ENCODE measurements at places on chromosomes 4 and X.
A peak's percentile ranks its signal among the peaks of the same experiment; 100 is the strongest.

DNA sequence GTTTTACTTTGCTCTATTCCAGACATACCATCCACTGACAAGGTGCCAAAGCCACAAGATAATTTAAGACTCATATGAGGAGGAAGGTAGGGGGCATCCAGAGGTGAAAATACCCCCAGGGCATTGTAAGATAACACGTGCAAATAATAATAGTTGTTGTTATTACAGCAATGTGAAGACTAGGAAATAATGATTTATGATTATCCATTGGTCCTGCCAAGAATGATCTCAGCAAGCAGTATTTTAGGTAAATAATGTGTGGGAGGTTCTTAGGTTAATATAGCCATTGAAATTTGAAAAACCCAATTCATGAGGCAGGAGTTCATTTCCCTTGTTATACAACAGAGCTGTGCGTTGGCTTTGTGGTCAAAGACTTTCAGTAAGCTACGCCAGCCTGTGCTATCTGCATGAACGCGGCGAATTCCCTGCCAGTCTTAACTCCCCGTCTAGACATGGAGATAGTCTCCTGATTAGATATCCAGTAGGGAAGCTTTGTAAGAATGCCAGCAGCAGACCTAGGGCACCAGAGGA, 47.2 kb upstream of the MXRA5 start:
- DNase-seq = peak; percentile 45

GRCh38 chr4:113077575-113077974, 28.1 kb downstream of the ANK2 start:
- no peak for DNase-seq

DNA sequence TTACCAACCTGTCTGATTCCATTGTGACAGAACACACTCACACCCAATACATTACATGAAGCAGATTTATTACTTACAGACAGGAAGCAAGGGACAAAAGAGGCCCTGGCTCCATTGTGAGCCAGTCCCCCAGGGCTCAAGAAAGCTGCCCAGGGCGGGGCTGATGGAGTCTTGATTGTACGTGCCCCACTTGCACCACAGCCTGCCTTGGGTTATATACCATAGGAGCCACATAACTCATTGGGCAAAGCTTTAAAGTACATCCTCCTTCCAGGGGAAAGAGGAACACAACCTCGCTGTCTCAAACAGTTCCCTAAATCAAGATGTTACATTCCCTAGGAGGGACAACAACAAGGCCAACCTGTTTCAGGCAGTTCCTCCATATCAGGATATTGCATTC, 3.4 kb upstream of the ZRSR2 start:
- no peak for DNase-seq

DNA sequence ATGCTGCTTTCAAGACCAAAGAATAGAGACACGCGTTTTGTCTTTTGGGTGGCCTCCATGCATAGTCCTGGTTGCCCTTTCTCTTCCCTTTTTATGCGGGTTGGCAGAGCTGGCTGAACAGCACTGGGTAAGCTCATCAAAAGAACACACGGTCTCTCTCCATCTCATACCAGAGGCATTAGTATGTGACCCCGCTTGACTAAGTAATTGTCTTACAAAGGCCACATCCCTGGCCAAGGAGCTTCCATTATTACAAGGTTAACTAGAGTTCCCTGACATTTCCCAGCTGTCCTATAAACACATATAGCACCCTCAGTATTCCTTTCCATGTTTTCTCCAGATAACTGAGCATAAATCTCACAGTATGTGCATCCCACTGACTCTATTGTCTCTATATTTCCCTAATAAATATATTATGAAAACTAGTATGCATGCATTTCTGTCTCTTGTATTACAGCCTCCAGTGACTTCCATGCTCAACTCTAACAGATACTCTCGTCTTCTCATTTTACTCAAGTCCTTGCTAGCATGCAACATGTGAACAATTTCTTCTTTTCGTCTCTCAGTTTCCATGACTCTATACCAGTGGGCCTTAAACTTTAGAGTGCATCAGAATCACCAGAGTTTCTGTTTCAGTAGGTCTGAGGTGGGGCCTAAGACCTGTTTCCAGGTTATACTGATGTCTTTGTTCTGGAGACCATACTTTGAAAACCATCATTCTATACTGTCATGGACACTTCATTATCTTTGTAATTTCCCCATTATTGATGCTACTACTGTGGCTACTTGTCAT, 247.7 kb upstream of the ARSJ start:
- DNase-seq = no peak

DNA sequence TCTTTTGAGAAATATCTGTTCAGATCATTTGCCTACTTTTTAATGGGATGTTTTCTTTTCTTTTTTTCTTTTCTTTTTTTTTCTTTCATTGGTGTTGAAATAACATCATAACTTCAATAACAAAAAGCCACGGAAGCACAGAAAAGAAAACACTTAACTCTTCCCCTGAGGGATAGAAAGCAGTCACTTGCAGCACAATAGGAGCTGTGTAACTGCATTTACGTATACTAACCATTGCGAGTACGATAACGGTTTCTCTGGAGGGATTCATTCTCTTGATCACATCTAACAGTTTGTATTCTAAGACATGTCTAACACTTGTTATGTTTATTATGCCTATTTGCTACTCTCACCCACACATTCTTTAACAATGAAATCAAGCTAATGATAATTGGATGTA, 27.3 kb downstream of the C4orf46 start:
- no peak for DNase-seq

GRCh38 chr4:113699772-113700171, 61.8 kb downstream of the CAMK2D start:
- DNase-seq = no peak

- DNase-seq = no peak
These were observed 907.1 kb downstream of the FSTL5 start for GRCh38 chr4:161256716-161257115.

- DNase-seq = no peak
These were observed 38.1 kb downstream of the MTTP start for GRCh38 chr4:99612704-99613103.

- DNase-seq = no peak
These were observed 84.8 kb downstream of the MSN start for GRCh38 chrX:65752294-65752693.

GRCh38 chr4:113998531-113998930, 19.1 kb upstream of the ARSJ start:
- DNase-seq = no peak

GRCh38 chr4:89172865-89173264, 61.5 kb downstream of the TIGD2 start:
- DNase-seq = no peak

GRCh38 chr4:10054571-10055041, 33.3 kb upstream of the SLC2A9 start:
- DNase-seq = no peak

DNA sequence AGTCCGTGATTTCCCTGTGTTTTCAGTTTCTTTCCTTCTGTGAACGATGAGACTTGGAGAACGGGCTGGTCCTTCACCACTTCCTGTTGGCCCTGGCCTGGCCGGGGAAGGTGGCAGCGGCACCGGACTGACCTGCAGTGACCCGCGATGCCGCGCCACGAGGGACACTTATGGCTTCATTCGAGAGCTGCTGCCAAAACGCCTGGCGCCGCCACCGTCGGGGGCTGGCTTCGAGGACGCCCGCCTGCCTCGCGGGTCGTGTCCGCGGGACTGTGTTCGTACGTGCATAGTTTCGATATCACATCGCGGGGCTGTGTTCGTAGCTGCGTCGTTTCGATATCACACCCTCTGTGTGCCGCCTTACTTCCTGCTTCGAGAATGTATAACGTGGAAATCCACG, 7.5 kb upstream of the UVSSA start:
- no peak for DNase-seq

GRCh38 chr4:161823450-161823849, 340.4 kb downstream of the FSTL5 start:
- DNase-seq = no peak

- no peak for DNase-seq
These were observed 11.3 kb downstream of the TDO2 start for GRCh38 chr4:155914782-155915181.

DNA sequence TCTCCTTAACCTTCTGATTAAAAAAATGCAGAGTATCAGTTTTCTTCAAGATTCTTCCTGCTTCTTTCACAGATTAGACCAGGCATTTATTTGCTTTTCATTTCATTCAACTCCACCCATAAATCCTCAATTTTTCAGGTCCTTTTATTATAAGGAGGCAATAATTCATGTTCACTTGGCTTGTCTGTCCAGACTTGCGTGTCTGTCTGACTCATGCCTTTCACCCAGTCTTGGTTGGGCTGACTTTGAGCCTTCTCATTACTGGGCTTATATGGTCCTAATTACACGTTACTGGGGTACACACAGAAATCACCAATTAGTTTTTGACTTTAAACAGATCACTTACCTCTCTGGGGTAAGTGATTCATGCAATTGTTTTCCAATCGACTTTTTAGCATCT, 48.8 kb upstream of the GALNT7 start:
- no peak for DNase-seq

GRCh38 chr4:4182835-4183568, 43.7 kb downstream of the OTOP1 start:
- no peak for DNase-seq

DNA sequence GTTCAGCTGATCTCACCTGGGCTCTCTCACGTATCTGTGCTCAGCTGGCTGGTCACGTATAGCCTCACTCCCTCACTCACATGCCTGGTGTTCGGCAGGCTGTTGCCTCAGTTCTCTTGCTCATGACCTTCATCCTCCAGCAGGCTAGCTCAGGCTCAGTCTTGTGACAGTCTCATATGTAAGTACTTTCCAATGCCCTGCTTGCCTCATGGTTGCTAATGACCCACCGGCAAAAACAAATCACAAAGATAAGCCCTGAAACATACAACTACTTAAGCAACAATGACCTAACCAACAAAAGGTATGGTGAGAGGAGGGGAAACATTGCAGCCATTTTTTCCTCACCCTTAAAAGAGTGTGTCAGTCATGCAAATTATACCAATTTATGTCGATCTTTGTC, 25.0 kb downstream of the MEPE start:
- DNase-seq = no peak

- no peak for DNase-seq
These were observed 88.7 kb downstream of the CFAP299 start for GRCh38 chr4:80424225-80424581.

GRCh38 chr4:7573576-7574091, 138.9 kb upstream of the PSAPL1 start:
- DNase-seq = no peak

DNA sequence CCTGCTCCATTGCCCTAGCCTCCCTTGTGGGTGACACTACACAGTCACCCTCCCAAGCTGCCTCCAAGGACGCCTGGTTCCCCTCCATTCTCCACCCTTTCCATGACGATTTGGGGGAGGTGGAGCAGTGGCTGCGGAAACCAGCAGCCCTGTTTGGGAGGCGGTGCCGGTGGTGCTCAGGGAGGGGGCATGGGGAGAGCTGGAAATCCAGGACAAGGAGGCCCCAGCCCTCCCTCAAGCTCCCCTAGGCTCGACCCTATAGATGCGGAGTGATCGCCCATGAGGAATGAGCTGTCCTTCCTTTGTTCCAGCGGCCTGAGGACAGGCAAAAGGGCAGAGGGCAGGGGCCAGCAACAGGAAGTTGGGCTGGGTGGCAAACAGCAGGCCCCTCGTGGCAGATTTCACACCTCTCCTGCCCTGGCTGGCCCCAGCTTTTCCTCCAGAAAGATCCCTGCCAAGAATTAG, 3.6 kb upstream of the RENBP start:
- DNase-seq = no peak

- DNase-seq = no peak
These were observed 139.7 kb downstream of the INPP4B start for GRCh38 chr4:142706381-142706780.

GRCh38 chr4:1993169-1993516, 15.6 kb downstream of the NELFA start:
- DNase-seq = no peak

Measured in left hindlimb (tissue), 1 donor.